CD4-positive, alpha-beta memory T cell (primary cell): ENCODE measurements at places on chromosomes 7 and 10.

GRCh38 chr7:133345690-133346421 lies 93.0 kb downstream of the EXOC4 start:
- DNase-seq: no peak

- no peak for DNase-seq
Observed at GRCh38 chr10:70109064-70109729, 23.4 kb downstream of the AIFM2 start.

DNA sequence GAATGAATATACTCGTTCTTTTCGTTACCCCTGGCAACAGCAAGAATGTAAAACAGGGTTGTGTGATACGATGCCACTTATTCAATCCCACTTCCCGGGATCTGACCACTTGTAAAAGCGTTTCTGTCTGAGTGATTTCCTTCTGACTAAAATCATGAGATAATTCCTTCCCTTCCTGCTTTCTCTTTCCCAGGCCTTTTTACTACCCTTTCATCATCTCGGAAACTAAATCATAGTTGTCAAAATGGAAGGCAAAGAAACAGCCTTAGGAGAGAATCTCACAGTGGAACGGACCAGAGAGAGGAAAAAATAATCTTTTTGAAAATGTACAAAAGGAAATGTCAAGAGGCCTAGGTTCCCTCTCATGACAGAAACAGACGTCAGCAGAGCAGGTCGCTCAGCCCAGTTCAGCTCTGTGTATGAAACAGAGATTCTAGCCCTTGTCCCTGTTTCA lies 29.8 kb downstream of the DIP2C start:
- no peak for DNase-seq

GRCh38 chr10:113907166-113907565 lies 52.7 kb downstream of the NHLRC2 start:
- no peak for DNase-seq

GRCh38 chr10:36092116-36092515 lies 450.0 kb upstream of the FZD8 start:
- DNase-seq: no peak

- DNase-seq: no peak
Observed at GRCh38 chr10:28298951-28299350, 3.9 kb downstream of the MPP7 start.

GRCh38 chr10:30993155-30993554 lies 38.5 kb downstream of the ZNF438 start:
- DNase-seq: no peak

GRCh38 chr7:18927134-18927533 lies 190.3 kb downstream of the TWIST1 start:
- DNase-seq: no peak
